ENCODE measurements at places on chromosomes 2 and 18.

- DNase-seq = no peak
Observed at GRCh38 chr2:149577269-149577668, 10.3 kb downstream of the MMADHC start.

GRCh38 chr2:239399433-239399920 lies 1.3 kb downstream of the HDAC4 start:
- no peak for DNase-seq

DNA sequence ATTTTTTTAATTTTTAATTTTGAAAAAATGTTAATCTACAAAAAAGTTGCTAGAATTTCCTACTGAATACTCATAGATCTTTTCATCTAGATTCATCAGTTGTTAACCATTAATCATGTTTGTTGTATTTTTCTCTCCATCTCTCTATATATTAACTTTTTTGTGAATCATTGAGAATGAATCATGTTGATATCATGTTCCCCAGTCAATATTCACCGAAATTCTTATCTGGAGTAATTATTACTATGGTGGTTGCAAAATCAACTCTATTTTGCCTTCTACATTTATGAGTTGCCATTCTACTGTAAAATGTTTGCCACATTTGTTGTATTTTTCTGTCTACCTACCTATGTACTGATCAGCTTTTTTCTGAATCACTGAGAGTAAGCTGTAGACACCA lies 154.0 kb downstream of the SPP2 start:
- no peak for DNase-seq

- DNase-seq = no peak
Observed at GRCh38 chr2:230901006-230901405, 24.0 kb downstream of the GPR55 start.

DNA sequence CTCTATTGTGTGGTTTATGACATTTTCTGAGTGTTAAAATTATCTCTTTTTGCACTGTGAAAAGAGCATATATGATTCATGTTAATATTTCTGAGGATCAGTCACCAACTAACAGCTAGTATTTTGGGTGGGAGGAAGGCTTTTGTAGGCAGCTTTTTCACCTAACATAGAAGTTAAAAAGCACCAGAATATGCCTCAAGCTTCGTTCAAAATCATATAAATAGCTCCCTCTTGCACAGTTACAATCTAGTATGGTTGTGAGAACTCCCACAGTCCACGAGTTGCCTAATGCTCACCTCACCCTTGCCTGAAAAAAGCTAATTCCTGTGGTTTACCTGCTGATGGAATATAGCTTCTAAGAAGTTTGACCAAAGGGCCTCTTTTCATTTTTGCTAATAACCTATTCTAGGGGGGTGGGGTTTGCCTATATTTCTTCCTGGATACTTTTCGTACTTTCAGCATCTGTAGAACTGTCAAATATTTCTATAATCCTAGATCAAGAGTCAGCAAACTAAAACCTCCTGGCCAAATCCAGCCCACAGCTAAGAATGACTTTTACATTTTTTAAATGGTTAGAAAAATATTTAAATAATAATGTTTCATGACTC lies 167.1 kb upstream of the FOSL2 start:
- no peak for DNase-seq

GRCh38 chr18:63213331-63213900 lies 106.2 kb downstream of the BCL2 start:
- DNase-seq = no peak

DNA sequence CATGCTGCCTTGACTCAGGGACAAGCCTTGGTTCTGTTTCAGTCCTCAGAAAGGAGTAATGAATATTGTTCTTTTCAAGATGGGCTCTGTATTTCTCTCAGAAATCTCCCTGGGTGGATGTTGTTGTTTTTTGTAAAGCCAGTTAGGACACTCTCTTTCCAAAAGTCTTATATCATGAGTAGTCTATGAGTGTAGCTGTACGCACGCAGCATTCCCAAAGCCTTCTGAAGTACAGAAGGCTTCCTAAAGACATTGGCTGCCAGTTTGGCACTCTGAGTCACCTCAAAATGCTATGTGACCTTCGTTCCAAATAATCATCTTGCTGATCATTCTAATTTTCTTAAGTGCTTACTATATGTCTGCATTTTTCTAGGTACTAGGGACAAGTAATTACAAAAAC lies 16.7 kb upstream of the GTF2A1L start:
- peak; percentile 23 for DNase-seq

DNA sequence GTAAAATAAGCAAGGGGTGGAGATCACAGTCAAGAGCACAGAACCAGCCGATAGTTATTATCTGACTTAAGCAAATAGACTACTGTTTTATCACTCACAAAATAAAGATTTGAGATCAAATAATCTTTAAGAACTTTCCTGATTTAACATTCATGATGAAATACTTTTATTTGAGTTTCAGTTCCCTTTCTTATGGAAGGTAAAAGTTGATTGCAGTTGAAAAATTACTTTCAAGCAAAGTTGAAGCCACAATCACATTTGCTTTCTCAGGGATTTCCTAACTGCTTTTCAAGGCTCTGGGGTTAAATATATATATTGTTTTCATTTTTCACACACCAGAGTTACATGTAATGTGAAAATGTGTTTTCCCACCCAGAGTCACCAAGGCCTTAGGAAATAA lies 599.5 kb downstream of the KCNJ3 start:
- DNase-seq = no peak

- DNase-seq = no peak
Observed at GRCh38 chr2:229475778-229476177, 204.7 kb upstream of the PID1 start.

DNA sequence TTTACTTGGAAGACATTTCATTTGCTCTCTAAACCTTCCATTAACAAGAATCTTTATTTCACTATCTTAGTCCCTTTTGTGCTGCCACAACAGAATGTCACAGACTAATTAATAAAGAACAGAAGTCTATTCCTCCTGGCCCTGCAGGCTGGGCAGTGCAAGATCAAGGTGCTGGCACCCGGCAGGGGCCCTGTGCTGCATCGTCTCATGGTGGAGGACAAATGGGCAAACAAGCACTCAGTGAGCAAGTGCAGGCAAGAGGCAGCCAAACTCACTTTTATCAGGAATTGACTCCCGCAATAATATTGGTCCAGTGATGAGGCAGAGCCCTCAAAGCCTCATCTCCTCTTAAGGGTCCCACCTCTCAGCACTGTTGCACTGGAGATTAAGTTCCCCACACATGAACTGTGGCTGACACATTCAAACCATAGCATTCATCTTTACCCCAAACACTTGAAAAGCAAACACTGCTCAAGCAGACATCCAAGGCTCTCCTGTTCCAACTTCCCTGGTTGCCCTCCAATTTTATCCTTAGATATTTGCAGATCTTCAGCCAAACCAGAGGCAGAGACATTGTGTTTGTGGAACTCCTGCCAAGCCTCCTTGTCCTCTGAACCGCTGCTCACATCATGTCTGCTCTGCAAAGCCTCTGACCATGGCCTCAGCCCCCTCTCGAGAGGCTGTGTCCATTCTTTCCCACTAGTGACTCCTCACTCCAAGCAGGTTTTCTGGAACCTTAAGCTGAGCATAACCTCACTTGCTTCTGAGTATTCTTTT lies 404.4 kb upstream of the SOX11 start:
- DNase-seq = no peak

GRCh38 chr2:157853211-157853610 lies 22.9 kb downstream of the ACVR1 start:
- DNase-seq = no peak

DNA sequence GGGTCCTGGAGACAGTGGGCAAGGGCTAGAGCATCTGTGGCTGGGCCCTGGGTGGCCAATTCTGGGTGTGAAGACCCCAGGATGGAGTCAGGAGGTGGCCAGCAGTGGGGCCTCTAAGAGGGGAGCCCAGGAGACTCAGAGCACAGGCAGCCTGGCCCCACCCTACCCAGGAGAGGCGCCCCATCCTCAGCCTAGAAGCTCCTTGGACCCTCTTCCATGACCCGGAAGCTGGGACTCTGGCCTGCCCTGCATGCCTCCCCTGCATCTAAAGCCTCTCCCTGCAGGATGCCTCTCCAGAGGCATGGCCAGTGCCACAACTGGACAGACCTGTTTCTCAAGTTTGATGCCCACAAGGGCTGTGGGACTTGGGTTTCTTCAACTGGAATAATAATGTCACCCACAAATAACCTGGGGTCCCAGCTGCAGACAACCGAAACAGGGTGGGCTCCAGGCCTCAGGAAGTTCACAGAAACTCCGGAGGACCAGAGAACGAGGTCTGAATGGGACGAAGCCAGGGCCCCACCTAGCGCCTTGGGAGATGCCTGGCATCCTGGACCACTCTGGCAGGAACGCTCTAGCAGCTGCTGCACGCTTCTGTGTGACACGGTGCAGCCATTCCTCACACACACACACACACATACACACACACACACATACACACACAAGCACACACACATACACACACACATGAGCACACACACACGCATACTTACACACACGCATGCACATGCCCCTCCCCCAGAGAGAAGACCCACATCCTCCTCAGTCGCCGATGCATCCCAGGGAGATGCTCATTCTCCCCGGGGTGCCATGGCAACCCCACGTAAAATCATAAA lies 16.4 kb downstream of the KCNIP3 start:
- no peak for DNase-seq

DNA sequence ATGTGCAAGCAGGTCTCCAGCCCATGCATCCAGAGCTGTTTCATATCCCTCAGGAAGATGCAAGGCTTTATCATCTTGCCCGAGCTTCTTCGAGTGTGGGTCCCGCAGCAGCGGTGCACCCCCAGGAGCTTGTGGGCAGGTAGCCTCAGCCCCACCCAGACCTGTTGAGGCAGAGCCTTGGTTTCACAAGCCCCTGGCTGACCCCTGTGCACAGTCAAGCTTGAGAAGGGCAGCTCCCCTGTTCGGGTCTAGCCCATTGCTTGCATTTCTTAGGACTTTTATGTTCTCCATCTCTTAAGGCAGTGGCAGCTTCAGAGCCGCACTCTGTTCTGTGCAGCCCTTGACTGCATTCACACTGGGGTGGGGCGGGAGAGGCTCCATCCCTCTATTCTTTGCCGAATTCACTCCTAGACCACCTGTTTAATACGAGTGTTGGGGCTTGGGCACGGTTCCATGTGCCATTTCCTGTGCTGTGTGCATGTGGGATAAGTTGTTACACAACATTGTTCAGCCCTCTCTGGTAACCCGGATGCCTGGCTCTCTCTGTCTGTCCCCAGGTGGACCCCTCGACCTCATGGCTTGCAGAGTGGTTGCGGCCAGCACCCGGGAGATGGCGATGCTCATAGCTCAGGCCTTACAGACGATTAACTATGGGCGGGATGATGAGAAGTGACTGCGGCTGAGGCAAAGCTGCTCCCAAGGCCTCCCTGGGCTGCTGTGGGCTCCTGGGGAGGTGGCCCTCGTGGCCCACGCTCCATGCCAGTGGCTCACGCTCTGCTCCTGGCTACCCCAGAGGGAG lies 48.7 kb downstream of the IMPA2 start:
- DNase-seq = no peak

DNA sequence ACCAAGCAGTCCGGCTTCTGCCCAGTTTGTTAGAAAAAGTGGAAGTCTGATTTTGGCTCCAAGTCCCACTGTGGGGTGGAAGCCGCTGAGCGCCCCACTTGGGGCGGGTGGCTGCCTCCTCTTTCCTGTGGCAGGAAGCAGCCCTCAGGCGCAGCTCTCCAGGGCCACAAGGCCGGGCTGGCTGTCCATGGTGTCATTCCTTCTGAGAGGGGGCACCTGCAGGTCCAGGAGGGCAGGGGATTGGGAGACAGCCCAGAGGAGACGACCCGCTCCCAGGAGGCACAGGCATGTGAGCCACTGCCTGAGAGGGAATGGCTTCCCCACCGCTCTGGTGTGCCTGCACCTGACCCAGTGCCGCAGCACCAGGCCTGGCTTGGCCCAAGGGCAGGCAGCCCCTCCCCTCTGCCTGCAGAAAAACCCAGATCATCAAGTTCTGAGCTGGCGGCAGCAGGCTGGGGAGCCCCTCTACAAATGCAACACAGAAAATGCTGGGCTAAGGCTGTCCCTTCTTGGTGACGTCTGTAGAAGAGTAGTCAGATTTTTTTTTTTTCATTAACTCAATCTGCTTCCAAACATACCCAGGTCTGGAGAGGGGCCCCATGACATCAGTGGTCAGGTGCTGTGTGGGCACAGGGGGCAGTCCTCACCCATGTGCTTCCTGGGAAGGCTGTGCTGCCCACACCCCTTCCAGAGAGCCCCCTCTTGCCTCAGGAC lies 38.4 kb downstream of the HS6ST1 start:
- DNase-seq = no peak

GRCh38 chr18:48441405-48441881 lies 32.3 kb upstream of the ZBTB7C start:
- DNase-seq = no peak

DNA sequence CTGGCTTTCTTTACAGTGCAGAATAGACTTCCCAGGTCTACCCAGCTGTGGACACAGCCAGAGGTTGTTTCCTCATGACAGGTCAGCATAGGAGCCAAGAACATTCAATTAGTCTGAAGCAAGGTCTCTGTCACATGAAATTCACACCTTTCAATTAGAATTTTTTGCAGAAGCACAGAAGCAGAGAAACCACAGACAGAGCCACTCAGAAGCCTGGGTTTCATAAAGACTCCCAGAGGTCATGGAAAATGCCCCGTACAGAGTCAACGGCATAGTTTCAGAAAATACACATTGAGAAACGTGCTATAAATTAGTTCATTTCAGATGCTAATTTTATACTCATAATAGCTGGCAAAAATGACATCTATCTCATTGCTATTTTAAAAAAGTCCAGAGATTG lies 87.0 kb upstream of the TMEM200C start:
- DNase-seq = no peak

- no peak for DNase-seq
Observed at GRCh38 chr2:144519934-144520731, at the start of gene ZEB2. Gene ZEB2, minus strand, starts transcription at chr2:144520119. Its CDS starts 2,769 bp downstream, at chr2:144517350.

DNA sequence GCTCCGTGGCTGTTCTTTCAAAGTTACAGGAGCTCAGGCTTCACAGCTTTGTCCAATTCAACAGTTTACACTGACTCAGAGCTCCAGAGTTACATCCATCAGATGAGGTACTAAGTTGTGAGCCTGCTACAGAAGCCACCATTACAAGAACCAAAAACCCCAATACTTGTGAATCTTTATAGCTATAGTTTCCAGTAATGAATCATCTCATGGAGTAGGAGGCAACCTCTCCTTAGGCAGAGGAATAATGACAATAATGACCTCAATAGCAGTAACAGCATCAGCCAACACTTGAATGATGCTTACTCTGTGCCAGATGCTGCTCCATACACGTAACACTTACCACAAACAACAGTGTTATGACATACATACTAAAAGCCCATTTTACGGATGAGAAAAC lies 3.6 kb downstream of the ZC3H8 start:
- DNase-seq = no peak

Measured in AG04450 (cell line).